ENCODE measurements at places on chromosomes 5 and 9. TPM values are rescaled to one million over a fixed set of nuclear protein-coding genes. Genes with fewer than 3 reads are reported as not detected.

GRCh38 chr9:105087910-105088898 is 156.2 kb upstream of the SLC44A1 start:
- DNase-seq, result no peak

DNA sequence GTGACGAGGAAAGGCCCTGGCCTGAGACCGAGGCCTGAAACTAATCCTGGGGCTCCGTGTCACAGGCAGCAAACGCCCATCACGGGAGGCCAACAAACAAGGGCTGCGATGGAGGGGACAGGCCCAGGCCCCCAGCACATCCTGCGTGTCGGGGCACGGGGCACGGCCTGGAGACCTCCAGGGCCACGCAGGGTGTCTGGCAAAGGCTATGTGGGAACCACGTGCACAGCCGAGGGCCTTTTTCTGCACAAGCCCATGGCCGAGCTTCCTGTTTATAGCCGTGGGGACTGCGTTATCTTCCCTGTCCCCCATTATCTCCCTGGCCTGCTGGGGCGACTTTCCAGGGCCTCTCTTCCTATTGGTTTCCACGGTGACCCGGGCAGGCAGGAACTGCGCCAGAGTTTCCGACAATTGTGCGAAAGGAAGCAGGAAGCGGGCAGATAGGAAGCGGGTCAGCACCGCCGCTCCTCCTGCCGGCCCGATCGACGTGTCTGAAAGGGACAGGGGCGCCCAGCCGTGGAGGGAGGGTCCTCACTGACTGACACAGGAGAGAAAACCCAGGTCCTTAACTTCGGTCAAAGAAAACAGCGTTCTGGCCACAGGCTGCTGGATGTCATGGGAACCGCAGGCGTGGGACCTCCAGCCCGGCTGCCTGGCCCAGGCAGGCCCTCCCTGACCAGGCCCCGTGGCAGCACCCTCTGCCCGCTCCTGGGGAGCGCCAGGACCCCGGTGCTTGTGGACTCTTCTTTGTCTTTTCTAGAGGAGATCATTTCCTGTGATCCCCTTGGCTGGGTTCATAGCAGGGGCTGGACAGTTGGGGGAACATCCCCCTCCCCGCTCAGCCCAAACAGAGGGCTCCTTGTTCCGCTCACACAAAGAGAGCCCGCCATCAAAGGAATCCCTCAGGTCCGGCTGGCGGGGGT is 29.1 kb upstream of the SEC16A start:
- no peak for DNase-seq

- no peak for DNase-seq
Measured at GRCh38 chr5:163512526-163512925, 7.1 kb downstream of the MAT2B start.

GRCh38 chr9:125700791-125701190 is 6.2 kb downstream of the MAPKAP1 start:
- DNase-seq, result no peak

DNA sequence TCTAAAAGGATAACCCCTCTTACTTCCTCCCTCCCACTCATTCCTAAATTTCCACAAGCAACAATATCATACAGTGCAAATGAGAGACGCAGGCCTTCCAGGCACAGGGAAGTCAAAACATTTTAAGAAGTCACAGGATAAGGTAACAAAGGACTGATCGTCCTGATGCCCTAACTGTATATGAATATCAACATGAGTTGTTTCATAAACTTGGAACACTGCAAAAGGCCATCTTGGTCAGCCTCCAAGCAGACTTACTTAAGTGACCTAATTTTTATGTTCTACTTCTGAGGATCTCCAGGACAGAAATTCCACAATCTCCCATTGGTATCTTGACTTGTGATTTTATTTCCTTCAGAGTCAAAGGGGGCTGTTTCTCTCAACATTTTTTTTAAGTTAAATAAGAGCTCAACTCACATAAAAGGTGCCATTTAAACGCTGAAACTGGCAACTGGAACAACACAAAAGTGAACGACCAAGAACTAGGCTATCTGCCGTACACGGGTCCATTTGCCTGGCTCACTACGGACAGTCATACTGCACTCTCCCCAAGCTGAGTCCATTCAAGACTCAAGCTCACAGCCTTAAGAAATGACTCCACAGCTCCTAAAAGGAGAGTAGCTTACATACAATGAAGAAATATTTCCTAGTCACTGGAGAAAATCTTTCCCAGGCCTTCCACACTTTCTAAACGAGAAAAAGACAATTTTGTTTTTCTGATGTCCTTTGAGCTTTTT is 71.3 kb downstream of the LHFPL2 start:
- DNase-seq, result no peak

Gene MIGA2
- 23.5 TPM for total RNA-seq

Gene BSPRY
- total RNA-seq, result not detected

Gene DUSP1
- total RNA-seq, result 283 TPM
